Activated naive CD8-positive, alpha-beta T cell treated with anti-CD3 and anti-CD28 coated beads, Interleukin-2, amount 10 ng/mL, durations not matched to agents 7 days and 5 days (primary cell): ENCODE measurements at places on chromosomes 5 and 9. TPM values are rescaled to one million over a fixed set of nuclear protein-coding genes. Genes with fewer than 3 reads are reported as not detected.
A peak's percentile ranks its signal among the peaks of the same experiment; 100 is the strongest.

- DNase-seq, result peak; percentile 42
- peak overlapping the region; percentile 25 for H3K27ac ChIP-seq
- H3K4me1 ChIP-seq, result peaks cover 39% of the 10 kb centered on the region
Observed at GRCh38 chr5:142826741-142827492, 56.7 kb downstream of the ARHGAP26 start.

GRCh38 chr9:2568689-2569088, 52.9 kb upstream of the VLDLR start:
- no peak overlapping the region for H3K4me3 ChIP-seq
- DNase-seq, result no peak
- no peak overlapping the region for H3K27ac ChIP-seq
- H3K27me3 ChIP-seq, result no peaks in the 10 kb centered on the region

GRCh38 chr9:107945493-107945892, 455.9 kb upstream of the KLF4 start:
- H3K4me3 ChIP-seq, result no peak overlapping the region
- no peaks in the 10 kb centered on the region for H3K4me1 ChIP-seq
- DNase-seq, result no peak
- H3K27me3 ChIP-seq, result no peaks in the 10 kb centered on the region
- no peaks in the 10 kb centered on the region for H3K36me3 ChIP-seq

GRCh38 chr5:79575996-79576395, 36.2 kb upstream of the TENT2 start:
- H3K27ac ChIP-seq, result no peak overlapping the region
- H3K4me3 ChIP-seq, result no peak overlapping the region
- no peak for DNase-seq
- H3K4me1 ChIP-seq, result peaks cover 11% of the 10 kb centered on the region

- H3K36me3 ChIP-seq, result no peaks in the 10 kb centered on the region
- no peaks in the 10 kb centered on the region for H3K27me3 ChIP-seq
- no peak for DNase-seq
Observed at GRCh38 chr9:110187126-110187525, 20.8 kb downstream of the C9orf152 start.

DNA sequence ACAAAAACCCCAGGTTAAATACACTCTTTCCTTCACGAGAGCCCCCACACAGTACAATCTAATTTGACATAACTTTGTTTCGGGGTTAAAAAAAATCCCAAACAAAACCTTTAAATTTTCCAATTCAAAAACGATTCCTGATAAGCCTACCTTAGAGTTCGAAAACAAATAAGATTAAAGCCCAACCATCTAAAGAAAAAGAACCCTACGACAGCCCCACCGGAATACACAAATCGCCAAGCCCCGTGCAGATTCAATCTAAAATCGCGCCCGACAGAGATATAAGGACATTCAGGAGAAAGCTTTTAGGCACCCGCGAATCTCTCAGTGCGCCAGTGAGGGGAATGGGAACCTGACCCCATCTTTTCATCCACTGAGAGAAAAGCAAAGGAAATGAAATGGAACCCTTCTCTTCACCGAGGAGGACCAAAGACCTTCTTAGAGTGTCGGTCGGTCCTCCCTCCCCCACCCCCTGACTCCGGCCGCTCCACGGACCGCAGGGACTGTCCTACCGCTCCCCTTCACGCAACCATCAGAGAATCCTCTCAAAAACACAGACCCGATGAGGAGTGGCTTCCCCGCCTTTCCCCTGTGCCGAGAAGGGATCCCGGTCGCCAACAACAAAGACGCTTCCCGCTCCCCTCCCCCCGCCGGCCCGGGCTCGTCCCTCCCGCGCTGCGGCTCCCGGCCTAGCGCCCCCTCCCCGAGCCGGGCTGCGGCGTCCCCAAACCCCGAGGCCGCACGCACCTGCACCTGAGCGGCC, 925 bp downstream of the ABHD17B start:
- peak overlapping the region; percentile 99 for H3K4me3 ChIP-seq
- DNase-seq, result peak; percentile 69
- H3K36me3 ChIP-seq, result peaks cover 14% of the 10 kb centered on the region
- H3K27ac ChIP-seq, result peak overlapping the region; percentile 91
- H3K4me1 ChIP-seq, result peaks cover 39% of the 10 kb centered on the region

GRCh38 chr9:133707763-133708245, 30.3 kb downstream of the SARDH start:
- H3K4me1 ChIP-seq, result peaks cover 9% of the 10 kb centered on the region
- no peak overlapping the region for H3K27ac ChIP-seq
- no peak overlapping the region for H3K4me3 ChIP-seq
- DNase-seq, result no peak
- no peaks in the 10 kb centered on the region for H3K36me3 ChIP-seq
- H3K27me3 ChIP-seq, result no peaks in the 10 kb centered on the region

The RETREG1 gene
- total RNA-seq, result 50.9 TPM

The POLR3G gene
- 2.8 TPM for total RNA-seq

The CATSPER3 gene
- total RNA-seq, result 0.44 TPM
